ENCODE measurements at places on chromosomes 4 and X.
A peak's percentile ranks its signal among the peaks of the same experiment; 100 is the strongest.

DNA sequence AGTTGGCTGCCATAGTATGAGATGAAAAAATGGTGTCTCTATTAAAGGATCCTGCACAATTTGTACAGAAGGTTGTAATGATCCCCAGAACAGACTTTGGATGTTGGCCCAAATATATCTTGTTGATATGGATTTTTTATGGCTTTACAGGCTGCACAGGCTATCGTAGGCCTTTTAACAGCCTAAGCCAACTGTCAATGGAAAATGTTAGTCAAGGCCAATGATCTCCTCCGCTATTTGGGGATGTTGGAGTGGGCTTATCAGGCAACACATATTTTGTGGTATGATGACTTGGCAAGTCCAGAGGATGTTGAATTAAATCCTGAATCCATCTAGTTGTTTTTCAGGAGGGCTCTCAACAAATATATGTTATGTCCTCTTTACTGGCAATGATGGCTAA, 42.1 kb downstream of the ZCCHC13 start:
- DNase-seq: no peak

- DNase-seq: no peak
Observed at GRCh38 chr4:36256398-36256891, 12.1 kb upstream of the ARAP2 start.

GRCh38 chr4:77121736-77122240, 35.2 kb upstream of the CCNG2 start:
- DNase-seq: no peak

DNA sequence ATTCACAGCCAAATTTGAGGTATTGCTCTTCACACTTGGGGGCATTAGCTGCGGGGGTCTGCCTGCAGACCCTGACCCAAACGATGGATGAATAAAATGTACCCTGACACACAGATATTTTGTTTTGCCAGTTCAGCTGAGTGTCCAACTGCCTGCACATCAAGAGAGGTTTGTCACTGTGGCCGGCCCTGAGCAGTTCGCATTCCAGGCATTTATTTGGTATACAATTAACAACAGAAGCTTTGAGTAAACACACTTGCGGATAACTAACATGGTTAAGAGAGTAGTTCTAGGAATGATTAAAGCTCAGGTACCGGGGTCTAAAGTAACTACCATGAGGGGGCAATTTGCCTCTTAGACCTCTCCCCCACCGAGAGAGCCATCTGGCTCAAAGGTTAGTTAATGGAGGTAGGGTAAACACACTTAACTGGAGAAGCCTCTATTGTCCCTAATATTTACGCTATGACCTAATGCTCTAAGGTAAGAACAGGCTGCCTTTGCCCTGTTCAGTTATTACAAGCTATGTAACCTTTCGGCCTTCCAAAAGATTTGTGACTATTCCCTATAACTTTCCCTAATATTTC, 162.0 kb downstream of the SNCA start:
- DNase-seq: no peak

- no peak for DNase-seq
Observed at GRCh38 chr4:189822326-189822725, 118.3 kb upstream of the FRG1 start.

DNA sequence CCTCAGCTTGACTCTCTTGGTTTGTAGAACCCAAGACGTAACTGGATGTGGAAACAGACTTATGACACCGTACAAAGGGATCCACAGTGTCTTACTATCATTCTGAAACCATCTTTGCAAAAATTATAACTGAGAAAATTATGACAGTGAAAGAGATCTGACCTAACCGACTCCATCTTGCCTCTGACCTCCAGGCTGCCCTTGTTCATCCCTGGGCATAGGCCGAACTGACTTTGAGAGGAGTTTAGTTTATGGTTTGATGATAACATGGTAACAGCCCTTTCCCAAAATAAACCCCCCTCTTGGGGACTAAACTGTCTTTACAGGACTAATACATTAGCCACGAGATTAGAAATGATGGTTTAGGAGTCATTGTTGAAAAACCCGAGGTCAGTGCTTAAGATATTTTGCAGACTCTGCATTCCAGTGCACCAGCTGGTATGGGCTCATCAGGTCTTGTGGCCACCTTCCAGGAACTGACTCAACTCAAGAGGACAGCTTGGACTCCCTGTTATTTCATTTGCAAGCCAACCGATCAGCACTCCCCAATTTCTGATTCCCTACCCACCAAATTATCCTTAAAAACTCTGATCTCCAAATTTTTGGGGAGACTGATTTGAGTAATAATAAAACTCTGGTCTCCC, 49.6 kb downstream of the CASP3 start:
- DNase-seq: no peak

- DNase-seq: no peak
Observed at GRCh38 chr4:161010227-161010626, 1153.6 kb downstream of the FSTL5 start.

DNA sequence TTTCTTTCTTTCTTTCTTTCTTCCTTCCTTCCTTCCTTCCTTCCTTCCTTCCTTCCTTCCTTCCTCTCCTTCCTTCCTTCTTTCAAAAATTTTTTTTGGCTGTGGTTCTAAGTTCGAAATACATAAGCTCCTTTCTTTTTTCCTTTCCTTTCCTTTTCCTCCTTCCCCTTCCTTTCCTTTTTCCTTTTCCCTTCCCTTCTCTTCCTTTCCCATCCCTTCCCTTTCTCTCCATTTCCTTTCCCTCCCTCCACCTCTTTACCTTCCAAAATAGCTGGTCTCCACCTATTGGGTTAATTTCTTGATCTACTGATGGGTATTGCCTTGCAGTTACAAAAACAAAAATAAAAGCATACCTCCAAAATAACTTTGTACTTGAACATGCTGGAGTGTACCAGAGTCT, 73.4 kb upstream of the GPRIN3 start:
- no peak for DNase-seq

DNA sequence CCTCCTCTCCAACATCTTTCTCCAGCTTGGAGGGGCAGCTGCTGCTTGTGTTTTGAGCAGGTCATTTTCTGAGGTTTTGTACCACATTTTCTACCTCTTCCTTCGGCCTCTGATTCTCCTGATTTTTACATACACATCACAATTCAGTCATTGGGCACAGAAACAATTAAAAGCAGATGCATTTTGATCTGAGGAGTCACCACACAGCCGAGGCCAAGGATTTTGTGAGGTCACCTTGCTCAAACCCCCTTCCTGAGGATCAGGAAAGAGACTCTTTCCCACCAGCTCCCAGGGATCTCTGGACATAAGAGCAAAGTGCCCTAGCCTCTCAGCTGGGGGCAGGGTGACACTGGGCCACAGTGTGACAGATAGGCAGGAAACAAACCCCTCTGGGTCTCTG, 5.4 kb upstream of the FATE1 start:
- no peak for DNase-seq

DNA sequence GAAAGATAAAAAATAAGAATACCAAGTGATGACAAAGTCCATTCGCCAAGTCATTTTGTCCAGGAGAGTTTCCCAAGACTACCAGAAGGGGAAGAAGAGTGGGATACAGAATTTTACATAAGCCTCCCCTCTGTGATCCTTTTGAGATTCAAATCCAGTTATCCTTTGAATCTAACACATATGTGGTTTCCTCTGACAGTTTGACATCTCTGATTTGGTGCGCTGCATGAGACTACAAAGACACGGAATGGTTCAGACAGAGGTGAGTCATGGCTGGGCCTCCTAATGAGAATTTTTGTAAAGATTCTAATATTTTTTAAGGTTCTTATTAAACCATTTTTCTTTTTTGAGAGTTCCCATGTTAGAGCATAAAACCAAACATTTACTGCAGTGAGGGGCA, 38.3 kb downstream of the SLC10A6 start:
- no peak for DNase-seq

DNA sequence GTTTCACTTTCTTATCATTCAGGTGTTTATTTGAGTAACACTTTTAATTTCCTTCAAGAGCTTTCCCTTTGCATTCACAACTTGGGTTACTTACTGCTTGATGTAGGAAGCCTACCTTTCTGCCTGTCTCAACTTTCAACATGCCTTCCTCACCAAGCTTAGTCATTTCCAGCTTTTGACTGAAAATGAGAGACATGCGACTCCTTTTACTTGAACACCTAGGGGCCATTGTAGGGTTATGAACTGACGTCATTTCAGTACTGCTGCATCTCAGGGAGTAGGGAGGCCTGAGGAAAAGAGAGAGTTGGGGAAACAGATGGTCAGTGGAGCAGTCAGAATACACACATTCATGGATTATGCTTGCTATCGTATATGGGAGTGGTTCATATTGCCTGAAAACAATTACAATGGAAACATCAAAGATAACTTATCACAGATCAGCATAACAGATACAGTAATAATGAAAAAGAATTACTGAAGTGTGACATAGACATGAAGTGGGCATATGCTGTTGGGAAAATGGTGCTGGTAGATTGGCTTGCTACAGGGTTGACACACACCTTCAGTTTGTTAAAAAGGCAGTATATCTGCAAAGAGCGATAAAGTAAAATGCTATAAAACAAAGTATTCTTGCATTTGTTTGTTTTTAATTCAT, 25.7 kb downstream of the USP53 start:
- no peak for DNase-seq

DNA sequence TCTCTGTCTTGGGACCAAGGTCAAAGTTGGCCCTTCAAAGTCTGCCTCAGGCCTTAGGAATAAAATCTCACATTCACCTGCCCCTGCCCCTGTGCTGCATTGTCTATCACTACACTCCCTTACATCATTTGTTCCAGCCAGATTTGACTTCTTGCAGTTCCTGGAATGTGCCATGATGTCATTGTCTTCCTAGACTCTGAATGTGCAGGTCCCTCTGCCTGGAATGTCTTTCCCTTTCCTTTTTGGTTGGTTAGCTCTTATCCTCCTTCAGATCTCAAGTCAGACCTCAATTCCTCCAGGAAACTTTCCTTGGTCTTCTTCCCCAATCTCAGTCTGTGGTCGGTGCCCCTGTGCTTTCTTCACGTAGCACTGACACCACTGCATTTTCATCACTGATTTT, 67.7 kb upstream of the EFNB1 start:
- DNase-seq: no peak

- no peak for DNase-seq
Observed at GRCh38 chr4:15913631-15913970, 24.9 kb downstream of the FGFBP1 start.

- no peak for DNase-seq
Observed at GRCh38 chr4:102288497-102288896, 56.8 kb downstream of the SLC39A8 start.

GRCh38 chr4:48130100-48130499, 4.0 kb downstream of the TXK start:
- DNase-seq: no peak

- DNase-seq: no peak
Observed at GRCh38 chr4:150515135-150515534, 66.8 kb upstream of the MAB21L2 start.

DNA sequence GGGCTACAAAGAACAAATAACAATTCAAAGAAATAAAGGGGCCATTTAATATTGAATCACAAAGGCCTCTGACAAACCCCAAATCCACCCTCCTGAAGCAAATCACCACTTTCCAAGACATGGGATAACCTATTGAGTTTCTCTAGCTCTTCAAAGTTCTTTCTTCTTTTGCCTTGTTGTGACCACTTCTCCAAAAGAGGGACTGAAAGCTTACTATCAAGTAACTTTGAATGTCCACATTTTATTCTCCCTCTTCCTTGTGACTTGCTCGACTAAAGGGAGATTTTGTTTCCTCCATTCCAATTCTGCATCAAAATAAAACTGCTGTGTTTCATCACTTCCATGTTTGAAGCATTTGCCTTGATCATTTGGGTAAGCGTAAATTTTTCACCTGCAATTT, 166.6 kb upstream of the SLC7A11 start:
- no peak for DNase-seq

DNA sequence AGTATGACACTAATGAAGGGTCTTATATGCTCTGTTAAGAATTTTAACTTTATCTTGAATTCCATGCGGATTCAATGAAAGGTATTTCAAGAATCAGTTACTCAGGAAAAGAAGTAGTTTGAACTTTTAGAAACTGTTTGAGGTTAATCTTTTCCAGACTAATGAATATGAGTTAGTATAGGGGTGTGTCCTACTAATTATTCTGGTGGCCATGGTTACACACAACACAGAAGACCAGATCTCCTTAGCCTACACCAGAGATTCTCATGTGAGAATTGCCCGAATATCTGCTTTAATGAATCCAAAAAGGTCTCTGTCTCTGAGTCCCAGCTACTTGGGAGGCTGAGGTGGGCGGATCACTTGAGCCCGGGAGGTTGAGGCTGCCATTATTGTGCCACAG, 100.4 kb downstream of the MMRN1 start:
- DNase-seq: no peak

DNA sequence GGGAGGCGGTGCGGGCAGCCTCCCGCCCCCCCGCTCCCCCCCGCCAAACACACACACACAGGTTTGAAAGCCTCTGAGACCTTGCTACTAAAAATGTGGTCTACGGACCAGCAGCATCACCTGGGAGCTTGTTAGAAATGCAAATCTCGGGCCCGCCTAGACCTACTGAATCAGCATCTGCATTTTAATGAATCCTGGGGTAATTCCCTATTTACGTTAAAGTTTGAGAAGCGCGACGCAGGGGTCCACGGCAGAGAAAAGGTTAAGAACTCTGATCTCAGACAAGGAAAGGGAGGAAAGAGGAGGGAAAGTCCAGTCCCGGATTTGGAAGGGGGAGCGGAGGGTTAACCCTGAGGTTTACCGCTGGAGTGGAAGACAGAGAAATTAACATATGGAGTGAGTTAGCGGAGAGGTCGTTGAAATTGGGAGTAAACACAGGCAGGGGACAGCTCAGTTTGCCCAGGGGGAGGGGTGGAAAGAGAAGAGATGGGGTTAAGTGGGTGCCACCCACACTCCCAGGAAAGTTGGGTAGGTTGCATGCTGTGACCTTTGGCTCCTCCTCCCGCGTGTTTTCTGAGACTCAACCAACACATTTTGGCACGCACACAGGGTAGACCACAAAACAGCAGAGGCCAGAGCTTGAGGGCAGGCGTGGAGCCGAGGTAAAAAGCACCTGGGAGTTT, 483.6 kb downstream of the BCOR start:
- peak; percentile 77 for DNase-seq

- no peak for DNase-seq
Observed at GRCh38 chr4:76539979-76540378, 105.0 kb downstream of the SHROOM3 start.

GRCh38 chr4:54879576-54879975, 221.8 kb downstream of the KIT start:
- DNase-seq: no peak

DNA sequence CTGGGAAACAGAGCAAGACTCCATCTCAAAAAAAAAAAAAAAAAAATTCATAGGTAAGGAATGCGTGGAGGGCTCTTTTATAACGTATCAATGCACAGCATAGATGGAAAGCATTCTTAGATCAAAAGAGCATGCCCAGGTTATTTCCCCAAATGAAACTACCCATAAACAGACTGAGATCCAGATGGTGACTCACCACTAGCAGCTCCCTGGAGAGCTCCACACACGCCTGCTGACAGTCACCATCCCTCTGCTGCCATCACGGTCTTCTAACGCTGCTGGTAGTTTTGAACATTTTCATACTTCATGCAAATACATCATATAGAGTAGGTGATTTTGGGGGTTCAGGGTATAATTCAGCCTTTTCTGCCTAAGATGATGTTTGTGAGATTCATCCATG, 136.9 kb downstream of the ASMT start:
- no peak for DNase-seq

- DNase-seq: no peak
Observed at GRCh38 chrX:13994104-13994503, 35.6 kb downstream of the GEMIN8 start.

Data from stimulated activated CD4-positive, alpha-beta T cell treated with anti-CD3 and anti-CD28 coated beads, Interleukin-2, amount 100 ng/mL, for 24 hours (primary cell).